ENCODE measurements at places on chromosomes 6 and 20. TPM values are rescaled to one million over a fixed set of nuclear protein-coding genes. Genes with fewer than 3 reads are reported as not detected.

GRCh38 chr6:96939007-96939805, 14.7 kb downstream of the KLHL32 start:
- no peak for DNase-seq

DNA sequence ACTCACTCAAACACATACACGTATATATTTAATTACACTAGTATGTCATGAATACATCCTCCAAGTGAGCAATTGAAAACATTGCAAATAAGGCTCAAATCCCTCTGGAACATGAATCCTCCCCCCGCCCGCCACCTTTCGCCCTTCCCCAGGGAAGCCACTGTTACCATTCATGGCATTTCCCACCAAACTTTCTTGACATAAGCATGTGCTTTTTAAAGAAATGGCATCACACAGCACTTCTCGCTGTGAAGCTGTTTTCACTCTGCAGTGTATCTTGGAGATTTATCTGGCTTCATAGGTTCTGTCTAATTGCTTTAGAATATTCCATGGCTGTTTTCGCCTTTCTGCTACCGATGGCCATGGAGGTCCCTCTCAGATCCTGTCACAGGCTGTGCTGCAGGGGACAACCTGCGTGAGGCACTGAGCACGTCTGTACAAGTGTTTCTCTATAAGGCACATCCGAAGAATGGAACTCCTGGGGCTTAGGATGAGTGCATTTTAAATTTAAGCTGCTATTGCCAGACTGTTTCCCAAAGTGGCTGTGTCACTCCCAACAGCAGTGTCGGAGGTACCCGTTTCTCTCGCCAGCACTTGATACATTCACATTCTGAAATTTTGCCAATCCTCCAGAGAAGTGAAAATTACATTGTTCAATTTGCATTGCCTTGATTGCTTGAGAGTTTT, 22.2 kb upstream of the PHACTR3 start:
- DNase-seq, result no peak

DNA sequence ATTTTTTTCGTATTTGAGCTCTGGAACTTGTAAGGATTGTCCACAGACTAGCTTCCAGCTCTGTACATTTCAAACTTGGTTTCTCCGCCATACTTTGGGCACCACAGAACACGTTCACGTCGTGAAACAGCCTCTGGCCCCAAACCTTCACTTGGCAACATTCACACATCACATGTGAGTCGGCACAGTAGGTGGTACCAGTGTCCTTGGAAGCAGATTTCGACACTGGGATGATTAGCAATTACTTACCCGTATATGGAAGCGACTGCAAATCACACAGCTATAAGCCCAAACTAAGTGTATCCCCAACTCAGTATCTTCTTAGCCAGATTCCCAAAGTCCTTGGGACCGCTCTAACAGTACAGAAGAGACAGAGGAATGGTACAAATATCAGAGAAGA, 60.2 kb downstream of the MAFB start:
- no peak for DNase-seq

The EYA4 gene
- not detected for total RNA-seq

The CFAP206 gene
- total RNA-seq, result not detected

- DNase-seq, result no peak
These were observed 127.6 kb downstream of the KIF13A start for GRCh38 chr6:17859846-17860245.
